ENCODE measurements at places on chromosomes 13 and 19. TPM values are rescaled to one million over a fixed set of nuclear protein-coding genes. Genes with fewer than 3 reads are reported as not detected.

- no peak for DNase-seq
- H3K36me3 ChIP-seq = peaks cover 7% of the 10 kb centered on the region
- peaks cover 2% of the 10 kb centered on the region for H3K4me1 ChIP-seq
- no peak overlapping the region for H3K4me3 ChIP-seq
- no peaks in the 10 kb centered on the region for H3K27me3 ChIP-seq
- H3K27ac ChIP-seq = no peak overlapping the region
Measured at GRCh38 chr19:29610213-29610573, 4.1 kb downstream of the POP4 start.

DNA sequence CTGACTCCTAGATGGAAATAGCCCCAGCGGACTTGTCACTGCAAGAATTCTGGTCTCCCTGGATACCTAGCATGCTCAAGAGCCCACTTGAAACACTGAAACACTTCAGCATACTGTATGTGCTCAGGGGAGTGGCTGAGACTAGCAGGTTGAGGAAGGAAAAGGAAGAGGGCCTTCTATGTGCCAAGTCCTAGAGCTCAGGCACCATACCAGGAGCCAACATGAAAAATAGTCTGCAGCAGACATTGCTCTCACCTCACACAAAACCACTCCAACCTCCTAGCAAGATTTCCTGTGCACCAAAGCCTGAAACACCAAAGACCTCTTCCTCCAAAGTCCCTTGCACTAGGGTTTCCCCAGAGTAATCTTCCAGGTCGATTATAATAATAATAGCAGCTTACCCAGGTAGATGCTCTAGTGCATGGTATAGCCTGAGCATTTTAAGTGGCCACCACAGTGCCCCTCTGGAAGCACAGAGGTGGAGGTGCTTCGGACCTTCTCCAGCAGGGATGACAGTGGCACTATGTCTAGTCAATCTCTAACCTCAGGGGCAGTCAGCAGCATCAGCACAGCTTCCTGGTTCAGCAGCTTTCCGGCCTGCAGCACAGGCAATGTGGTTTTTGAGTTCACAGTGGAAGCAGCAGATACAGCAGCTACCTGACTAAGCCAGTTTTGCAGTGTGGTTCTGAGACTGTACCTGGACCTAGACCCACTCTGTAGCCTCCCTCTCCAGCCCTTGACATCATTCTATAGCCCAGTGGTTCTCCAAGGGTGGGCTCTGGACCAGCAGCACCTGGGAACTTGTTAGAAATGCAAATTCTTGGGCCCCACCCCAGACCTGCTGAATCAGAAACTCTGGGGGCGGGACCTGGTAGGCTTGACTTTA is 45.6 kb upstream of the UBE2L5 start:
- H3K27me3 ChIP-seq = no peaks in the 10 kb centered on the region
- H3K27ac ChIP-seq = no peak overlapping the region
- H3K4me1 ChIP-seq = no peaks in the 10 kb centered on the region
- DNase-seq = no peak
- no peaks in the 10 kb centered on the region for H3K36me3 ChIP-seq

- no peak for DNase-seq
- no peaks in the 10 kb centered on the region for H3K4me1 ChIP-seq
- H3K27ac ChIP-seq = no peak overlapping the region
- no peaks in the 10 kb centered on the region for H3K27me3 ChIP-seq
Measured at GRCh38 chr13:94673851-94674250, 38.5 kb downstream of the SOX21 start.

DNA sequence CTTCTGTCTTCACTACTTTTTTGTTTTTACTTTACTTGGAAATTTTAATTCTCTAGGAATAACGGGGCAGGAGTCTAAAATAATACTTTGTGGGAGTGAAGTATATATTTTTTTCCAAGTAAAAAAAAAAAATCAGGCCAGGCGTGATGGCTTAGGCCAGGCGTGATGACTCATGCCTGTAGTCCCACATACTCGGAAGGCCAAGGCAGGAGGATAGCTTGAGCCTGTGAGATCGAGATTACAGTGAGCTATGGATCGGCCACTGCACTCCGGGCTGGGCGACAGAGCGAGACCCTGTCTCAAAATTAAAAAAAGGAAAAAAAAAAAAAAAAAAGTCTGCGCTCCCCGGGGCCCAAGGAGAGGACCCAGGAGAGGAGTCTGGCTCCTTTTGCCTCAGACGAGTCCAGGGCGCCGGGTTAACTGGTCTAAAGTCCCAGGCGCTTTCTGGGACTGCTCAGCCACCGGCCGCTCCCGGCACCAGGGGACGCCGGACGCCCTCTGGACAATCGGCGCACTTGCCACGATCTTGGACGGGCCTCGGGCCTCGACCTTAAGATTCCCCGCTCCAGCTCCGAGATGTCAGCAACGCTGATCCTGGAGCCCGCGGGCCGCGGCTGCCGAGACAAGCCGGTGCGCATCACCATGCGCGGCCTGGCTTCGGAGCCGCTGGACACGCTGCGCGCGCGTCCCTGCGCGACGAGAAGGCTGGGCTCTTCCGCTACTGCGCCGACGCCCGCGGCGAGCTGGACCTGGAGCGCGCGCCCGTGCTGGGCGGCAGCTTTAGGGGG is 2.7 kb upstream of the ZFP82 start:
- H3K36me3 ChIP-seq = no peaks in the 10 kb centered on the region
- no peak for DNase-seq
- H3K4me1 ChIP-seq = no peaks in the 10 kb centered on the region
- H3K27ac ChIP-seq = no peak overlapping the region

DNA sequence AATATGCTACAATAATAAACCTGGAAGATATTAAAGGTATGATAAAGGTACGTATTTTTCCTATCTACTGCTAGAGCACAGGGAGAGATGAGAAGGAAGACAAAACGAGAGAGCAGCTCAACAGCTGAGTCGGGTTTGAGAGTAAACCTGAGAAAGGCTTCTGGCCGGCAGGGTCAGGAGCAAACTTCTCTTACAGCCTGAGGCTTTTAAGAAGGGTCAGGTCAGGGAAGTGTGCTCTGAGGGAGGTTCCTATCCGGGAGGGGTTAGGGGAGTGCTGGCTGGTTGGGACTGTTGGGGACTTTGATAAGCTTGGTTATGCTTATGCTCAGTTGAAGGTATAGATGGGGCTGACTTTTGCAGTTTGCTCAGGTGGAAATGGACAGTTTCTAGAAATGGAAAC is 77.7 kb upstream of the PRR20A start:
- H3K27ac ChIP-seq = no peak overlapping the region
- DNase-seq = no peak
- H3K27me3 ChIP-seq = no peaks in the 10 kb centered on the region
- no peaks in the 10 kb centered on the region for H3K36me3 ChIP-seq

The PROZ gene
- total RNA-seq = not detected

The TRIP10 gene
- 74.2 TPM for total RNA-seq

The ONECUT3 gene
- total RNA-seq = not detected

The DAND5 gene
- 1.8 TPM for total RNA-seq
